ENCODE measurements at places on chromosomes 5 and 9.

DNA sequence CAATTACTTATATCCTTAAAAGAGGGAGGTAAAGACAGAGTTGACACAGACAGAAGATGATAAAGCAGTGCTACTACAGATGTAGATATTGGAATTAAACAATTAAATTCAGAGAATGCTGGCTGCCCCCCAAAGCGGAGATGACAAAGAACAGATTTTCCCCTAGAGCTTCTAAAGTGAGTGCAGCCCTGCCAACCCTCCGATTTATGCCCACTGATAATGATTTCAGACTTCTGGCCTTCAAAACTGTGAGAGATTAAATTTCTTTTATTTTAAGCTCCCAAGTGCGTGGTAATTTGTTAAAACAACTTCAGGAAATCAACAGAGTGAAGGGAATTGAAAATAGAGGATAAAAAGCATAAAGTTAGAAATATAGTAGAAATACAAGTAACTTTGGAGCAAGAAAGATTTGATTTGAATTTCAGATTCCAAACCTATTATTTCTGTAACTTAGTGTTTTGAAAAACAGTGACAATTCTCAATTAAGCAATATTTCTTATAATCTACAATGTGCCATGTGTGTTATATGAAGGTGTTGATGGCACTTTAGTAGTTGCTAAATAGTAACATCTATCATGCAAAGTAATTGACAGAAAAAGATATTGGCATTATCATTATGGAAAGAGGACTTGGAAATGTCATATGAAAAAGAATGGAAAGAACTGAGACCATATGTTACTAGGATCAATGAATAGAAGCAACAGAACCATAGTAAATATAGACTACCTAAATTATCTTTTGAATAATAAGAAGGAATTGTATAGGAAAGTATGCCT, 946.4 kb upstream of the PTPRD start:
- DNase-seq: no peak

GRCh38 chr5:52789851-52790250, 2.1 kb downstream of the ITGA1 start:
- no peak for DNase-seq

DNA sequence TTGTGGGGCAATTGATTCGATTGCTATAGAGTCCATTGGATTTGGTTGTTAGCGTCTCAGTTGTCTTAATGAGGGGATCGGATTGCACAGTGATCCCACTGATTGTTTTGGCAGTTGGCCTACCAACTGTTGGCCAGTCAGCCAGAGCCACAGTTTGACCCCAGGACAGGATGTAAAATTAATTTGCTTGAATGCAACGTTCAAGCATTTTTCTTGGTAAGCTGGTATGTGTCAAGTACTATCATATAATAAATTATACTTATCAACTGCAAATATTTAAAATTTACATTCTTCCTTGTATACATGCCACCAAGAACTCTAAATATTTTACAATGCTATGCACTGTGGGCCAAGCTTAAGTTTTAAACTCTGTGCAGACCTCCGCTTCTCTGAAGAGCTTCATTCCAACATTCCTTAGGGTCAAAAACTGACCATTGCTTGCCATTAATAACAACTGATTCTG, 80.4 kb upstream of the OSMR start:
- no peak for DNase-seq

GRCh38 chr5:12023614-12024241, 119.5 kb upstream of the CTNND2 start:
- no peak for DNase-seq

DNA sequence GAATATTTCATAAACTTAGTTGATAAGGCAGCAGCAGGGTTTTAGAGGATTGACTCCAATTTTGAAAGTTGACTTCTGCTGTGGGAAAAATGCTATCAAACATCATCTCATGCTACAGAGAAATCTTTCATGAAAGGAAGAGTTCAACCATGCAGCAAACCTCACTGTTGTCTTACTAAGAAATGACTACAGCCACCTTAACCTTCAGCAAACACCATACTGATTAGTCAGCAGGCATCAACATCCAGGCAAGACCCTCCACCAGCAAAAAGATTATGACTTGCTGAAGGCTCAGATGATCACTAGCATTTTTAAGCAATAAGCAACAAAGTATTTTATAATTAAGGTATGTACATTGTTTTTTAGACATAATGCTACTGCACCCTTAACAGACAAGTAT, 7.6 kb downstream of the TMEM174 start:
- no peak for DNase-seq

DNA sequence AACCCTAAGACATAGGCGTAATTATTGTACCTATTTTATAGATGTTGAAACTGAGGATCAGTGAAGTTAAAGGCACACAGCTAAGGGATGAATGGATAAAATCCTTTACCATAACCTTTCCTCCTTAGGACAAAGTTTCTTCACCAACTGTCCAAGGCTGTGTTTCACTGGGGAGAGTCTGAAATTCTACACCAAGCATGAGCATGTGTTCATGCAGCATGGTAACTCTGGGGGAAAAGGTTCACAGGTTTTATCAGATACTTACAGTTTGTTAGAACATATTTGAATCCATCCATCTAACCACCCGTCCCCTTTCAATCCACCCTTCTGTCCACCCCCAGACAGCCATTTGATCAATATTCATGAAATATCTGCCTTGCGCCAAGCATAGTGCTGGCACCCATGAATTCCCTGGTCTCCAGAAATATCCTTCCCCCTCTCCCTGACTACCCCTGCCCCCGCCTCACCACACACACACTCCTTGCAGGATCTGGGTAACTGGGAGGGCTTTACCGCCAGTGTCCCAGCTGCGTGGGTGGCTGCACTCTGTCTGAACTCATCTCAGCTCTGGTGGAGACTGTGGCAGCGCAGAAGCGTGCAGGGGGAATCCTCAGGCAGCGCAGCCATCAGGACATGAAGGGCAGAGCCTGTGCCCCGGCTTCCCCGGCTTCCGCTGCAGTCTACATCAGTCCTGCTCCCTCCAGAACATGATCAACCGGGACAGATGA, 6.3 kb upstream of the KCNIP1 start:
- no peak for DNase-seq

GRCh38 chr5:100598446-100598845, 63.3 kb downstream of the FAM174A start:
- DNase-seq: no peak
